ENCODE measurements at places on chromosomes 1 and 21.

GRCh38 chr1:143661418-143662101, 310.2 kb downstream of the FAM72C start:
- DNase-seq = no peak

GRCh38 chr1:81388435-81388834, 412.3 kb upstream of the ADGRL2 start:
- no peak for DNase-seq

GRCh38 chr21:43211760-43212115, 42.9 kb downstream of the CRYAA start:
- DNase-seq = no peak

GRCh38 chr1:71170925-71171324, 90.1 kb upstream of the ZRANB2 start:
- no peak for DNase-seq

DNA sequence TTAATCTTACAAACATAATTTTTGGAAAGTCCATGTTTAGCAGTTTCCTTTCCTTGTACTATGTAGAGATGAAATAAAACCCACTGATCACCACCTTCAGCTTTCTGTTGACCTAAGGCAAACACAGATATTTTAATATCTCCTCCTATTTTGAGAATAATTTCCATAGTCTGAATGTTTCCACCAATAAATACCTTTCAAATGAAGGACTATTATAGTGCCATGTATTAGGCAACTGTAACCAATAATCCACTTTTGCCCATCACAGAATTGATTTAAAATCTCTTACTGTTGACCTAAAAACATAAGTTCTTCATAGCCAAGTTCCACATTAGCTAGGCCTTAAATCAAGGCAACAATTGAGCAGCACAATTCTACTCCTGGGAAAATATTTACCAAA, 1.8 kb downstream of the CDC42BPA start:
- DNase-seq = no peak

GRCh38 chr1:208520438-208521099, 276.4 kb upstream of the PLXNA2 start:
- no peak for DNase-seq

GRCh38 chr1:85398391-85399064, 66.4 kb downstream of the DDAH1 start:
- no peak for DNase-seq

DNA sequence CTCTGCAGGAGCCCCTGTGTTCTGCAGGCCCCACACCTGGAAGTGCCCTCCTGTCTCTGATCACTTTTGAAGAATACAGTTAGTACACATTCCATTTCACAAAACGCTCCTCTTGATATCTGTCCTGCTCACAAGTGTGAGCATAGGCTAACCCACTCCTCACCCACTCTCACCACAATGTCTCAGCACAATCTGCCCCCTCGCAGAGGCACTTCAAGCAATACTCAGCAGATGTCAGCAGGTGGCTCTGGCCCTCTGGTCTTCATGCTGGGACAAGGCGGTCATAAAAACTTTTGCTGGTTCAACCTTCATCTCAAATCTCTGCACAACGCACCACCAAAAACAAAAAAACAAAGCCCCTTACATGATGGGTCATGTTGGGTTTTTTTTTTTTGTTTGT, 671.2 kb downstream of the MATN1 start:
- DNase-seq = no peak

GRCh38 chr1:52119301-52120079, 22.4 kb upstream of the ZFYVE9 start:
- DNase-seq = no peak

DNA sequence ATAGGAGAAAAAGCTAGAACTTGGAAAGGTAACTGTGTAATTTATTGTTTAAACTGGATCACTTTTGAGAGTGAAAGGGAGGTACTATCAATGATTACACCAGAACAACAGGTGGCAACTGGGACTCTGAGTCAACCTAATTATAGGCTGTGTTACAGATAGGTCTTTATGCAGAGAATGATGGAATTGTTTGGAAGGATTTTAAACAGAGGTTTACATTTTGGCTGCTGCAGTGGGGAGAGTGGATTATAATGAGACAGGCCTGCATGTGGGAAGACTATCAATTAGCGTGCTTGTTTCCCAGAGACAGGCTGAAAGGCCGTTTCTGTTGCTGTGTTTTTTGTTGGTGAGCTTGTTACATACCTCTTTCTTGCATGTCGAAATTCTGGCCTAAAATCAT, 432.9 kb downstream of the PLA2G4A start:
- no peak for DNase-seq

GRCh38 chr1:221284028-221284427, 404.8 kb downstream of the HLX start:
- DNase-seq = no peak

DNA sequence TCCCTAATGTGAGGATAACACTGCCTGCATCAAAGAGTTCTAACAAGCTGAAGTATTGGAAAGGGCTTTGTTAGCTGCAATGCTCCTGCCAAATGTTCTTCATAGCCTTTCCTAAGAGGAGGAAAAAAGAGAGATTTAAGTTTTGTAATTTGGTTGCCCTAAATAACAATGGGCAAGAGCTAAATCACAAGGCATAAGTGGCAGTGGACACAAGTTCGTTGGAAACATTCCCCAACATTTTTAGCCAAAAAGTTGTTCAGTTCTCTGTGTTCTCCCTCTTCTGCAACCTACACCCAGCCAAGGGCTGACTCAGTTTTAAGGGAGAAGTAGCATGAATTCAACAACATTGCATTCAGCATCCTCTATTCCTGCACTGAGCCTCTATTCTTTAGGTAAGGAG, 2.6 kb upstream of the UQCRHL start:
- no peak for DNase-seq

DNA sequence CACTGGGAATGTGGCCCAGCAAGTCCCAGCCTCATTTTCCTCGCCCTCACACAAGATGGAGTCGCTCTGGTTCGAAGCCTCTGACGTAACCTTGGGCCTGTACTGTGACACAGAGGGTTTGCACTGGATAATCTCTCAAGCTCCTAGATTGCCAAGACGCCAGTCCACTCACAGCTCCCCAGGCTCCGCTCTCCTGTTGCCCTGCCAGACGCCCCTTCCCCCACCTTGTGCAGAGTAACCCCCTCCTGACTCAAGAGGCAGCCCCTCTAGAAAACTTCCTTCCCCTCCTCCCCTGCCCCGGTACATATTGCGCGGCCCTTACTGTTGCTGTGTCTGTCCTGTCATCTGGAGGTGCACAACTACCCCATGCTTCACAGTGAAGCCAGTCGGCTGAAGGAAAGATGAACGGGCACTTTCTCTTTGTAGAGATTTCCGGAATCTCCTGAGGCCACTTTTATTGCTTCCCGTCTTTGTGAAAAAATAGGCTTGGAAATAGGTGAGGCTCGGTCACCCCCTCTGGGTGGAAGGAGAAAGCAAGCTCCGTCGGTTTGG, 981 bp upstream of the KIAA1614 start:
- DNase-seq = no peak

DNA sequence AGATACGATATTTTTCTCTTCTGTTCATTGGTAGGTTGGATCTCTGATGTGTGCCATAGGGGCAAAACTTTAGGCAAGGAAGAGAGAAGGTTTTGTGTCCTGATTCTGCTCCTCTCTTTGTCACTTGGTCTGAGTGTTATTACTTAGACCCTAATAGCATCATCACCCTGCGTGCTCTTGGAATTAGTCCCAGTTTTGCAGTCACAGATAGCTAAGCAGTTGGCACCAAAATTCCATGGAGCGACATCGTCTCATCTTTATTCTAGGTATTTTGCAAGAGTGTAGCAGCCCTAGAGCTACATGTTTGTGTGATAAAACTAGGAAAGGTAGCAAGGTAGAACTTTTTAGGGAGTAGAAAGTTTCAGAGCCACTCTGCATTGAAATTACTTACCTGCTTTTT, 23.8 kb downstream of the PIP5K1A start:
- DNase-seq = no peak

GRCh38 chr1:206001476-206001888, 1.7 kb downstream of the RAB7B start:
- no peak for DNase-seq

GRCh38 chr1:97190326-97190725, 468.7 kb downstream of the PTBP2 start:
- DNase-seq = no peak

DNA sequence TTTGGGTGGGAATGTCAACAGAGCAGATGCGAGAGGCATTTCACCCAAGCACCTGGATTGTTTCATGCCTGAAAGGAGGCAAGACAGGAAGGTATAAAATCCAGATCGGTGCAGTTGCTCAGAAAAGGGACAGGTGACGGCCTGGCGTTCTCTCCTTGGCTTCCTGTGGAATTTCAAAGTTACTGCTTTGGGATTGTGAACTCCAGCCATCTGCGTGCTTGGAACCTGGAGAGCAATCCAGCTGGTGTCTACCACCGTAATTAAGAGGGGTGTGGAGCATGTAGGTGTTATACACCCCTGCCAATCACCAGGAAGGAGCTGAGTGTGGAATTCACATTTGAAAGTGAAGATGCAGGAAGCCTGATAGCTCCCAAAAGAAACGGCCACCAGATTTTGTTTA, 286.1 kb downstream of the KIF26B start:
- DNase-seq = no peak

Measured in brain pericyte (primary cell).